GM12865 (cell line): ENCODE measurements at places on chromosomes 4 and X.

- peak; percentile 32 for DNase-seq
Observed at GRCh38 chr4:176964116-176964691, 171.5 kb upstream of the VEGFC start.

DNA sequence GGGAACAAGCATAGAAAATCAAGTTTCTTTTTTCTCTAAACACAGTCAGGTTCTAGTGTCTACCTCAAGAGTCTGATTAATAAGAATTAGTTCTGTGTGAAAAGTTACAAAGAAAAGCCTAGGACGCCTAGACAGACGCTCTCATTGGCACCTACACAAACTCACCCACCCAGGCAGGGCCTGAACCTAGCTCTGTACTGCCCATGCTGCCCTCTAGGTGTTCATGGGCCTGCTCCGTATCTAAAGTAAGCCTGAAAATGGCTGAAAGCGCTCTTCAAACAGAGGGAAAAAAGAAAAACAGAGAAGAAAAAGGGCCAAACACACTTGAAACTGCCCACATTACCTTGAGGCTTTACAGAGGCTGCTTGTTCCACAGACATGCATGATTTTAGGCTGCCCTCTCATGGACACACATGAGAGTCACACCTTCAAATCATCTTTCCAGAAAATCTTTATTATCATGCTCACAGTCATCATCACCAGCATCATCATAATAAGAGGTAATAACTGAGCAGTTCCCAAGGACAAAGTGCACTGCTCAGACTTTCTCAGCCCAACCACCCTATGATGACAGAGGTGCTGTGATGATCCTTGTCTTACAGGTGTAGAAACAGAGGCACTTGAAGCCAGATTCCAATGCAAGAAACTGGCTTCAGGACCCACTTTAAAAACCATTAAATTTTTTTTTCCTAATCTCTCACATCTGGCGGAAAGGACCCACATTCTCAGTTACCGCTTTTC is 49.6 kb downstream of the MAP7D2 start:
- peak; percentile 63 for DNase-seq

DNA sequence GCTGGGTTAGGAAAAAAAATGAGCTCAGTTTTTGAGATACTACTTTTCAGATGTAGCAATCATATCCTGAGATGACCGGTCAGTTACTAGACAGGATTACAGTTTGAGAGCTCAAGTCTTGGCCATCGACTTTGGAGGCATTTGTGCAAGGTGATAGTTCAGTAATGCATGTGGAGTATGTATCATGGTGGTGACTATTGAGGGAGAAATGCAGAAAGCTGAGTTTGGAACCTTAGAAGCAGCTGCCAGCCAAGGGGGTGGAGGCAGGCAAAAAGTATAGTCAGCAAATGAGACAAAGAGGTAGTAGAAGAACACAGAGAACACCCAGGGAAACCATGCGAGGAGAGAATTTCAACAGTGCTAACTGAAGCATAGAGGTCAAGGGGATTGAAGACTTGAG is 48.7 kb upstream of the SLC4A4 start:
- no peak for DNase-seq

DNA sequence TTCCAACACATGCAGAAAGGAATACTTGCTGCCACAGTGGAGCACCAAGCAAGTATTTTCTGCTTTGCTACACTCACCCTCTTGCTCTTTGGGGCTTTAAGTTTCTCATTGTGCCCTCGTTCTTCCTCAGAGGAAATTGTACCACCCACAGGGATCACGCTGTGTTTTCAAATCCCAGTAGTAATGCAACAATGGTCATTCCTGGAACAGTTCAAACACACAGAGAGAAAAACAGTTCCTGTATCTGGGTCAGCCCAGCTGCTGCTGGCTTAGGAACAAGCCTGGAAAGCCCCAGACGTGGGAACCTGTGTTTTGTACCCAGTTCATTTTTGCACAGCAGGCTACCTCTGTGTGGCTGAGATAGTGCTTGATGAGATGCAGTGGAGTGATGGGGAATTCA is 907.8 kb downstream of the STPG2 start:
- no peak for DNase-seq

- no peak for DNase-seq
Observed at GRCh38 chr4:182434720-182435119, 191.5 kb downstream of the TENM3 start.

DNA sequence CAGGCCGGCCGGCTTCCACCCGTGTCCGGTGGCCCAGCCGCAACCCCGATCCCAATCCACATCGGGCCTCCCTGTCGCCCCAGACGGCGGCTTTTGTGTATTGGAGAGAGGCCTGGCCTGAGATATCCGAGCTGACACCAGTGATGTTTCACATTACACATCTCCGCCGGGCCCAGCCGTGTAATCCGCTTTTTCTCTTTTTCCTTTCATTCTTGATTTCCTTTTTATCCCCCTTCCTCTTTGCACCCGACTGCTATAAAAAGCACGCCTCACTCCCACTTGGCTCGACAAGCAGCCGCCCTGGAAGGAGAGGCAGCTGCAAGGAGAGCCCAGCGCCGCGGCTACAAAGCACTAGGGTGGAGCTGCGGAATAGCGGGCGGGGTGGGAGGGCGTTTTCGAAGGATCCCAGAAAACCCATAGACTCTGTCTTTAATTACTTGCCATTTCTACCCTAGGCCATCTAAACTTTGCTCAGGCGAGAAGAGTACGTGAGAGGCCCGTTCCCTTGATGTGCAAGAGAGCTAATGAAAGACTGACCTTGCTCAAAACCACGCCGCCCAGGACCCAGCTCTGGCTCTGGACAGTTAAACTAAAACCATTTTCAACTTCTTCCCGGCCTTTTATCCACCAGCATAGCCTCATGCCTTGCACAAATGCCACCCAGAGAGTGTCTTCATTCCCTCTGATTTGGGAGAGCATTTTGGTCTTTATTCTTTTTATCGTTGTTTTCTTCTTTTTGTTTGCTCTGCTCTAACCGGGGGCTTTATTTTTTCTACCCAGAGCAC is 3.2 kb downstream of the PITX2 start:
- no peak for DNase-seq

- DNase-seq, result peak; percentile 61
Observed at GRCh38 chr4:122584519-122584918, 36.3 kb downstream of the IL21 start.

DNA sequence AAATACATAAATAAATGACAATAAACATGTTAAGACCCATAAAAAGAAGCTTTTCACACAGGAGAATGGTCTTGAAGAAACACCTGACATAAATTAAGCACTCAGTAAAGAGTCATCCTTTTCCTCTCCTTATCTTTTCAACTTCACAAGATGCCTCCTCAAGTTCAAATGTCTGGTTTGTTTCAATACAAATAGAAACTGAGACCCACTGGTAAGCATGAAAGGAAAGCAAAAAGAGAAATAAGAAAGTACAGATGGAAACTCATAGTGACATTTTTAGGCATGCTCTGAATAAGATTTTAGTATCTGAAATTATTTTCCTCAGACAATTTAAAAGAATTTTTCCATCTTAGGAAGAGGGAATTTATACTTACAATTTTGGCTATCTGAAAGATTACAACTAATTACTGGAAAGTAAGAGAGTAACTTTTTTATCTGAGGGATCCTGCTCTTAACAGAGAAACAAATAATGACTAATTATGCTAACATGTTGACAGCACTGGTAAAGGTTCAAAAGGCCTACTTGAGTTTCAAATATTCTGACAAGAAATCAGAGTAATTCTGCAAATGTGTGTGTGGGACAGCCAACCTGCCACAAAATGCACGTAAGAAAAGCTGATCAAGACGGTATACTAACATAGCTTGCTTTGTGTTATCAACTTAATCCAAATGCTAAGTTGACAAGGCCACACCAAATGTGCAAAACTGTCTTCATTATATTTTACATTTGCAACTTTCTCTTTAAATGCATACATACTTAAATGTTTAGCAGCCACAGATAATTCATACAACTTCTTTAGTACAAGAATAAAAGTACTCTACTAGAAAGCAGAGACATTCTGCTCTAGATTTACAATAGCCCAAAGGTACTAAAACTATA is 113.0 kb downstream of the IQCM start:
- DNase-seq, result peak; percentile 11

GRCh38 chrX:138127314-138127713 is 561.4 kb downstream of the ZIC3 start:
- DNase-seq, result no peak

- DNase-seq, result no peak
Observed at GRCh38 chr4:16075975-16076757, 7.7 kb downstream of the PROM1 start.

- DNase-seq, result no peak
Observed at GRCh38 chrX:41471786-41472185, 24.6 kb downstream of the NYX start.

DNA sequence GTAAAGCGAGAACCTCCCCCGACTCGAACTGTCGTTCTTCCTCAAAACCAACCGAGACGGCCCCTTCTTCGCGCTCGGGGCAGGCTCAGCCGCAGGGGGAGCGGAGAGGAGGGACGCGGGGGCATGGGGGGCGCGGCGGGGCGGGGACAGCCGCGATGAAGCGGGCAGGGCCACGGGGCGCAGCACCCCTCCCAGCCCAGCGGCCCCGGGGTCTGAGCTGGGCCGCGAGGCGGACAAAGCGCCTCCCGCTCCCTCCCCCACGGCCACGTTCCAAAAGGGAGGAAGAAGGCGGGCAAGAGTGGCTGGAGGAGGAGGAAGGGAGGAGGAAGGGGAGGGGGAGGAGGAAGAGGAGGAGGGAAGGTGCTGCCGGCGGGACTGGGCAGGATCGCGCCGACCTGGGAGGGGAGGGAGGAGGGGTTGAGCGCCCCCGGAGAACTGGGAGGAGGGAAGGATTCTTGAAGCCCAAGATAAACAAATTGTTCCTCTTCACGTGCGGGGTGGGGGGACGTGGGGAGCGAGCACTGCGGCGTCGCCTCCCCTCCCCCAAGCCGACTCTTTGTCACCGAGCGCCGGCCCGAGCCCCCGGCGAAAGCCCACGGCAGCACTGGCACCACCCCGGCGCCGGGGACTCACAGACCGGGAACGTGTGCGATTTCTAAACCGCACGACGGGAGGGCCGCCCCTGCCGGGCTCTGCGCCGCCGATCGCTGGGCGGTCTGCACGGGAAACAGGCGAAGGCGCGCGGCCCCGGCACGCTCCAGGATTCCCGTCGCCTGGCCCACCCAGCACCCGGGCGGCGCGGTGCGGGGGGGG is 2.9 kb downstream of the MAML3 start:
- DNase-seq, result peak; percentile 35
